ENCODE measurements at places on chromosomes 11 and 22.

GRCh38 chr11:119912229-119912628, 183.2 kb upstream of the NECTIN1 start:
- DNase-seq, result peak; percentile 14

DNA sequence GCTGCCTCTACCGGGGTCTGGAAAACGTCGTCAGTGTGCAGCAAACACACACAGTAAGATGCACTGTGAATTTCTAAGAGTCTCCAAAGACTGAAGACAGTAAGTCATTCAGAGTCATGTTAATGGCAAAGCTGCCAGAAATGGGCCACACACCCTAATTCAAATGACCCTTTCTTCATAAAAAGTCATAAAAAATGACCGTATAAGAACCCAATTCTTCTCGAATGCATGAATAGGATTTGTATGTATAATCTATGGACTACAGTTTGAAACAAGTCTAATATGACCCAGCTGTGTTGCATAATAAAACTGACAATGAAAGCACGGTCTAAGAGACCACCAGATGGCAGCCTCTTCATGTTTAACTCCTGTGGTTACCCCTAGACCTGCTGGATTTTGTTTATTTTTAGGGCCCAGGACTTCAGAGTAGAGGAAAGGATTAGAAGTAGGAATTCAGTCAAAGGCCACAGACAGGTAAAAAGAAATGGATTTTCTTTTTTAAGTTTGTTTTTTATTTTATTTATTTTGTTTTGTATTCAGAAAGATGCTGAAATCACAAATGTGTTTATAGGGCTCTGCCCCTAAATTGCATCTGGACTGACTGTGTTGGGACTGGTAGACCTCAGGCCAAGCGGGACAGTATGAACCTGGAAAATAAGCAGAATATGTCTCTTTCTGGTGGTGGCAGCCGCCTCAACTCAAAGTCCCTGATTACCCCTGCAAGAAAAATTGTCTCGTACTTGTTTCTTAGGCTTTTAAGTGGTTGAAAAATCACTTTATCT, 32.1 kb upstream of the SLC5A12 start:
- DNase-seq, result no peak

DNA sequence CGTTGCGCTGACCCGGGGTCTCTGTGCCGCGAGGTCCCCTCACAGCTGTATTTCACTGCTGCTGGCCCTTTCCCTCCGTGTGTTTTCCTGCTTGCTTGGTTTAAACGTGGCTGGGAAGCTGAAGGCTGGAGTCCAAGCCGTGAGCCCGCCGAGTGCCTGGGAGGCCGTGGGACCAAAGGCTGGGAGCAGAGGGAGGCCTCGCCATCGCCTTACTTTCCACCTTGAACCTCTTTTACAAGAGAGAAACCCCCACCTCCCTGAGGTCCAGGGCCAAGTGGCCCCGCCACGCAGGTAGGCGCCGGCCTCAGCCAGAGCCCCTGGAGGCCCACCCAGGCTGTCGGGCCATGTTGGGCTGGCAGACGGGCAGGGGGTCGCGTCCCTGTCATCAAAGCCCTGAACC, 411.6 kb downstream of the TBC1D22A start:
- no peak for DNase-seq

DNA sequence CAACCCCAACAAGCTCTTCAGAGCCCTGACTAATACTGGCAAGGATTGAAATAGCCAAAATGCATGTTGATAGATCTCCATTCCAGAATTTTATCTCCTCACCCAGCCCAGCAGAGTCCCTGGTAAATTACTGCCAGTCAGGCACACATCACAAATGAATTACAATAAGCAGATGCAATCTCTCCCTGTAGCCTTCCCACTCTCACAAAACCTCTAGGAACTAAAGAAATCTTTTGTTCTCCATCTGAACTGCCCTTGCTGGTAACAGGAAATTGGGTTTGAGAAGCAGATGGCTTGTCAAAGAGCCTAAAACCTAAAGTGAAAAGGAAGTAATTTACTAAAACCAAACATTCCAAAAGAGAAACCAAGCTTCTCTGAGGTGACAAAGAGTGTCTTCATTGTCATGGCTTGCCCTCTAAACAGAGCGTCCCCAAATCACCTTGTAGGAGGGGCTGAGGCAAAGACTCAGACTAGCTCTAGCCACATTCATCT, 59.5 kb downstream of the FAM168A start:
- no peak for DNase-seq

- DNase-seq, result no peak
Observed at GRCh38 chr11:94960488-94960887, 12.9 kb downstream of the CWC15 start.

- no peak for DNase-seq
Observed at GRCh38 chr11:19868871-19869270, 156.2 kb downstream of the NAV2 start.

GRCh38 chr11:28526406-28526751, 418.2 kb downstream of the METTL15 start:
- DNase-seq, result no peak

DNA sequence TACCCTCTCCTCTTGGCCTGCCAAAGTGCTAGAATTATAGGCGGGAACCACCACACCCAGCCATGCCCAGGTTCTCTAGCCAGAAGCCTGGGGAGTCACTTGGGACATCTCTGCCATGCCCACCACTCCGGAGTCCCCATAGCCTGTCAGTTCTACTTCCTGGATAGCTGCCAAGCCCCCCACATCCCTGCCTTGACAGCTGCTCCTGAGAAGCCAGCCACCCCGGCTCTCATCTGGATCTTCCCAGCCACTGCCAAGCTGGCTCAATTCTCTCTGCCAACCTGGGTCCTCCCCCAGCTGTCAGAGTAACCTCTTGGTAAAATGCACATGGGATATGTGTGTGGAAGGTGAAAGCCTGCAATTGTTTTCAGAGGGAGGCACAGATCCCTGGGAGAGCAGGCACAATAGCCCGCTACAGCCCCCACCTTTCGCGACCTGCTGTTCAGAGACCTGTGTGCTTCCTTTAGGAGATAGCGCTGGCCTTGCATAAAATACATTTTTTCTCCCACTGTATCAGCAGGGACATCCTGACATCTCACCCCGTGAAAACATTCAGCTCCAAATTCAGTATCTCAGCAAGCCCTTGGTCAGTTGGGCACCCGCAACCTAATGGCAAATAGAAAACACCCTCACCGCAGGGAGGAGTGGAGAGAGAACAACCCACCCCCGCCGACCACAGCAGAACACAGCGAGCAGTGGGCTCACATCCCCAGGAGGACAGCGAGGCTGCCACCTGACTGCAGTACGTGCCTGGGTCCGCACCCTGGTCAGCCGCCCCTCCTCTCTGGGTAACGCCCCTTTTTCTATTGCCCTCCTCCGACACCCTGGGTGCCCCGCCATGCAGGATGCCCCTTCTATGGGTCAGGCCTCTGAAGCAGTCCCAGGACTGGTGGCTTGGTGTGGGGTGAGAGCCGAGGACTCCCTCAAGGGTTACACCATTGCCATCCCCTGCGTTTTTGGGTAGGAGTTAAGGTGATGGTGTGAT, 1342.2 kb downstream of the BRD1 start:
- no peak for DNase-seq

- DNase-seq, result no peak
Observed at GRCh38 chr11:4619514-4619913, 11.5 kb upstream of the TRIM68 start.

DNA sequence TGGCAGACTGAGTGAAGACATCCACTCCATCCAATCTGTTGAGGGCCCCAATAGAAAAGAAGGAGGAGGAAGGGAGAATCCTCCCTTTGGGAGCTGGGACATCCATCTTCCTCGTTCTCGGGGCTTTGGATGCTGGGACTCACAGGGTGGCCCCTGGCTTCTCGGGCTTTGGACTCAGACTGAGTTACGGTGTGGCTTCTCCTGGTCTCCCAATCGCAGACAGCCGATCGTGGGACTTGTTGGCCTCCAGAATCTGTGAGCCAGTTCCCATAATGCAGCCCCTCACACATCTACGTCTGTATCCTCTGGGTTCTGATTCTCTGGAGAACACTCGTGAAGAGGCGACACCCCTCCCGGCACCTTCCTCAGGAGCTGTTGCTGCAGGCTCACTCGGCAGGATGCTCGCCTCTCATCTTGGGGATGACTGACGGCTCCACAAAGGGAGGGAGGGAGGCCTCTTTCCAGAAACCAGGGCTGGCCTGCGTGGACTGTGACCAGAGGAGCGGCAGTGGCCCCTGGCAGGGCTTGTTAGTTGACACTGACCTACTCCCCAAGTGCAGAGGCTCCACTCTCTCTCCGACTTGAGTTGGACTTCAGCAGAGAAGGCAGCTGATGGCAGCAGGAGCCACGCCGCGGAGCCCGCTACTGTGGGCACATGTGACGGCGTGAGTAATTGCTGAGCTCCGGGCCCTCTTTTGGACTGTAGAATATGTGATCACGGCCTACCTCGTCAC, 14.7 kb upstream of the TTLL12 start:
- DNase-seq, result no peak

- no peak for DNase-seq
Observed at GRCh38 chr11:109433753-109434256, 11.8 kb downstream of the C11orf87 start.

DNA sequence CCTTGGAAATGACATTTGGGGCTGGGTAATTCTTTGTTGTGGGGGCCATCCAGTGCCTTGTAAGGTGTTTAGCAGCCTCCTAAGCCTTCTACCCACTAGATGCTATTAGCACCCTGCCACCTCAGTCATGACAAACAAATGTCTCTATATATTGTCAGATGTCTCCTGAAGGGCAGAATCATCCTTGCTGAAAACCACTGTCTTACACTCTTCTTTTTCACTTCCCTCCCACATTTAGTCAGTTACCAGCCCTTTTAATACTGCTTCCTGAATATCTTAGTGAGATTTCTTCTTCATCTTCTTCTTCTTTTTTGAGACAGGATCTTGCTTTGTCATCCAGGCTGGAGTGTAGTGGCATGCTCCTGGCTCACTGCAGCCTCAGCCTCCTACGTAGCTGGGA, 33.1 kb downstream of the TNRC6B start:
- DNase-seq, result no peak

GRCh38 chr11:44624761-44625221, 59.3 kb downstream of the CD82 start:
- no peak for DNase-seq

DNA sequence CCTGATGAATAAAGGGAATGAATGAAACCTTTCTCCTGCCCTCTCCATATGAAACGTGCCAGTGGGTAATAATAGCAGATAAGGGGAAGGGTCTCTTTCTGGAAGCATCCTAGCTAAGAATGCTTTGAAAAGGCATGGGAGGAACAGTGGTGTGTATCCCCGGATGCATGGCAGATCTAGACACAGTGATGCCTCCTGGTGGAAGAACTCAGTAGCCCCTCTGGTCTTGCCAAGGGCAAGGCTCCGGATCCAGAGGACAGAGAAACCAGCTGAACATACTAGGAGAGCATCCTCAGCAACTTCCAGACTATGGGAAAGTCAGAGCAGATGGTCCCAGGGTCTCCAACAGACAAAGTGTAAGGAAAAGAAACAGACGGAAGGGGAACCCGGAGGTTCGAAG, 6.4 kb downstream of the BAIAP2L2 start:
- no peak for DNase-seq

DNA sequence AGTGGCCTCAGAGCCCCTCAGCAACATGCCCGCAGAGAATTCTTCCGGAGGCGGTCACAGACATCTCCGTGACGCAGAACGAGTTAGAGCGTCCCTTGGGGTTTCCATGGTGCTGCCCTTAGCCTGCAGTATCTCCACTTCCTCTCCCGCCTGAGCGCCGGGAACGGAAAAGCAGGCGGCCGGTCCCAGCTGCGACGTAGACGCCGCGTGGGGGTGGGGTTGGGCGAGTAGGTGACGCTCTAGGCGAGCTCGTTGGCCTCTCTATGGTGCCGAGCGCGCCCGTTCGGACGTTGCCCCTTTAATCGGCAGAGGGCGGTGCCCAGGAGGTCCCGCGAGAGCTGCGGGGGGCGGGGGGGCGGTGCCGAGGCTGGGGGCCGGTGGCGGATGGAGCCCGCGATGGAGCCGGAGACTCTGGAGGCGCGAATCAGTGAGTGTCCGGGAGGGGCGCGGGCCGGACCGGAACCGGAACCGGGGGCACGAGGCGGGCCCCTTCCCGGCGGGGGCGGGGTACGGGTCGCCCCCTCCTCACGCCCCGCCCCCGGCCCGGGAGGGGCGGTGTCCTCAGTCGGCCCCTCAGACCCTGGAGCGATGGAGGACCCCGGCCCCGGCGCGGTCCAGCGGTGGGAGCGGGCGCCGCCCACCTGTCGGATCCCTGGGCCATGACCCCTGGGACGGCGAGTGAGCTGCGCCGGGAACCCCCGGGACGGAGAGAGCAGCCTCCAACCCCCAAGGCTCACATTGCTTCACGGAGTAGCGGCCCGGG, at the start of gene GGA1:
Gene GGA1, plus strand, starts transcription at position 358 of the 763 bp plus-strand sequence. Its CDS starts 27 bp downstream, at position 385.
- DNase-seq, result peak; percentile 95

GRCh38 chr22:50687829-50688228, 15.2 kb downstream of the SHANK3 start:
- no peak for DNase-seq

DNA sequence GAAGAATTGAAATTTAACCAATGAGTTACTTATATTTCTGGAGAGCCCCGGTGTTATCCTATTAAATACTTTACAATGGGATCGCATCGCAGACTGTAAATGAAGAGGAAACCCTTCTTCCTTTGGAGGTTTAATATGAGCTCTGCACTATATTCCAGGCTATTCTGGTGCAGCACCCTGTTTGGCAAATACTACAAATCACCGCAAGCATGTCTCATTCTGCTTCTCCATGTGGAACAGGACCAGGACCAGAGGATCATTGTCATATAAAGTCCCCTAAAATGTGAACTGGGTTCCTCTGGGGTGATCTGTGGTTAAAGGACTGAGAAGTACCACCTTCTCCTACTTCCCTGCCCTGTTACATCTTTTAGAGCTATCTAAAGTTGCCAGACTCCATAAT, 703.7 kb downstream of the DLG2 start:
- no peak for DNase-seq

DNA sequence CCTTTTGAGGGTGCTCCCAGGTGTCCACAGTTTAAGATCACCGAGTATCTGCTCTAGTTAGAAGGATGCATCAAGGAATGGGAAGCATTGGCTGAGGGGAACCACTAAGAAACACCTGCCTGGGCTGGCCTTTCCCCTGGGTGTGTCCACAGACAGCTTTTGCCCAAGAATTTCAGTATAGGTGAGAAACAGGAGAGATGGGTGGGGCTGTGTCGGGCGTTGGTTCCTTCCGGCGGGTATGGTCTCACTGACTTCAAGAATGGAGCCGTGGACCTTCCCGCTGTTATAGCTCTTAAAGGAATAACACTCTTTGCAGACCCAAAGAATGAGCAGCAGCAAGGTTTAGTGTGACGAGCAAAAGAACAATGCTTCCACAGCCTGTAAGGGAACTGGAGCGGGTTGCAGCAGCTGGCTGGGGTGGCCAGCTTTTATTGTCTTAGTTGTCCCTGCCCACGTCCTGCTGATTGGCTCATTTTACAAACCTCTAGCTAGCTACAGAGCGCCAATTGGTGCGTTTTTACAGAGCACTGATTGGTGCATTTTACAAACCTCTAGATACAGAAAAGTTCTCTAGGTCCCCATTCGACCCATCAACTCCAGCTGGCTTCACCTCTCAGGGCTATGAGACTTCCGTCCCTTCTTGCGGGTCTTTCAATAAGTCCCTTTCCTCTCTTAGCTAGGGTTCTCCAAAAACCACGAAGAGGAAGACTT, 2.4 kb downstream of the FADS1 start:
- no peak for DNase-seq

All from heart right ventricle (tissue), 16 donors.